ENCODE measurements at places on chromosomes 5 and 9. TPM values are rescaled to one million over a fixed set of nuclear protein-coding genes. Genes with fewer than 3 reads are reported as not detected.

DNA sequence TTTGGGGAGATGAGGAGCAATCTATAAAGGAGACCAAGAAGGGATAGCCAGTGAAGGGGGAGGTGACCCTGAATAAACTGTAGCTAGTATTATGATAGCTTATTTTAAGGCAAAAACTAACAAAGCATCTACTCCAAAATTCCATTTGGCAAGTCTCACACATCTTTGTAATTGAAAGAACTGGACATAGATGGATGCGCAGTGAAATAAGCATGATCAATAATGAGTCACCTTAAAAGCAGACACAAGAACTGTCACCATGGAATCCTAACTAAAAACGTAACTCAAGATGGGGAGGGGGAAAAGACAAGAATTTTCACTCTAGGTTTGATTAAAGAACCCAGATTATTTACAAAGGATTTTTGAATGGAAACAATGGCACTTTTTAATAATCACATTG, 164.5 kb downstream of the MED27 start:
- H3K36me3 ChIP-seq: peaks cover 4% of the 10 kb centered on the region
- H3K27me3 ChIP-seq: no peaks in the 10 kb centered on the region
- H3K4me3 ChIP-seq: no peak overlapping the region
- H3K27ac ChIP-seq: no peak overlapping the region
- no peak for DNase-seq

DNA sequence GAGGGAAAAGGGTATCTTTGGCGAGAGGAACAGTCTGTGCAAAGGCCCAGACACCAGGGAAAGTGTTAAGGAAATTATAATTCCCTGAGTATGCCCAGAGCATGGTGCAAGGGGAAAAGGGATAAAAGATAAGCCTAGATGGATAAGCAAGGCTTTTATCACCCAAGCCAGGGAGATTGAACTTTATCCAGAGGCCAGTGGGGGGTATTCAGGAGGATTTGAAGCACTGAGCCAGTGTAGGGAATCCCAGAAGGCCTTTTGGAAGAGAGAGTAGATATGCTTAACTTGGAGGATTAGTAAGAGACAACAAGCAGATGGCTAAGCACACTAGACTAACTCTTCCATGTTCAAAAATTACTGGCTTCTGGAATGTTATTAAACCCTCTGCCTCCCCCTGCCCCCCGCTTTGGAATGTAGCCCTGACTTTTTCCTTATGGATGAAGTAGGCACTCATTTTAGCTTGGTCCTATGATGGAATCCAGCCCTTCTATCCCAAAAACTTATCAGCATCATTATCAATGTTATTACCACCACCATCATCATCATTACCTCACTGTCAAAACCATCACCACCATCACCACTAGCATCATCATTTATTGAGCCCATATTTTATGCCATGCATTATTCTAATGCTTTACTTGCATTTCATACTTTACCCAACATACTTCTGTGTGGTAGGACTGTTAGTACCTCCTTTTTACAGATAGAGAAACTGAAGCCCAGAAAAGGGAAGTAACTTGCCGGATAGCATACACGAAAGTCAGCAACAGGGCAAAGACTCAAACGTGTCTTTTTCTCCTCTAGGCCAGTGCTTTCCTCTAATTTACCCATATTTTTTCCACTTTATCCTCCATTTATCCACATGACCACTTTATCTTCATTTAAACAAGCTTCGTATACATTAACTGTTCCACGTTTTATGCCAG, 237.0 kb downstream of the PAPPA start:
- H3K4me1 ChIP-seq: no peaks in the 10 kb centered on the region
- no peaks in the 10 kb centered on the region for H3K27me3 ChIP-seq
- no peaks in the 10 kb centered on the region for H3K36me3 ChIP-seq
- no peak overlapping the region for H3K27ac ChIP-seq
- no peak overlapping the region for H3K4me3 ChIP-seq

- no peaks in the 10 kb centered on the region for H3K4me1 ChIP-seq
- no peak for DNase-seq
- H3K4me3 ChIP-seq: no peak overlapping the region
- H3K27me3 ChIP-seq: no peaks in the 10 kb centered on the region
Measured at GRCh38 chr5:145723516-145723915, 111.6 kb downstream of the PRELID2 start.

Gene PITX1
- polyA plus RNA-seq: 0.09 TPM

Gene FBXO38
- 14.4 TPM for polyA plus RNA-seq

Gene OSTF1
- polyA plus RNA-seq: 58.4 TPM

DNA sequence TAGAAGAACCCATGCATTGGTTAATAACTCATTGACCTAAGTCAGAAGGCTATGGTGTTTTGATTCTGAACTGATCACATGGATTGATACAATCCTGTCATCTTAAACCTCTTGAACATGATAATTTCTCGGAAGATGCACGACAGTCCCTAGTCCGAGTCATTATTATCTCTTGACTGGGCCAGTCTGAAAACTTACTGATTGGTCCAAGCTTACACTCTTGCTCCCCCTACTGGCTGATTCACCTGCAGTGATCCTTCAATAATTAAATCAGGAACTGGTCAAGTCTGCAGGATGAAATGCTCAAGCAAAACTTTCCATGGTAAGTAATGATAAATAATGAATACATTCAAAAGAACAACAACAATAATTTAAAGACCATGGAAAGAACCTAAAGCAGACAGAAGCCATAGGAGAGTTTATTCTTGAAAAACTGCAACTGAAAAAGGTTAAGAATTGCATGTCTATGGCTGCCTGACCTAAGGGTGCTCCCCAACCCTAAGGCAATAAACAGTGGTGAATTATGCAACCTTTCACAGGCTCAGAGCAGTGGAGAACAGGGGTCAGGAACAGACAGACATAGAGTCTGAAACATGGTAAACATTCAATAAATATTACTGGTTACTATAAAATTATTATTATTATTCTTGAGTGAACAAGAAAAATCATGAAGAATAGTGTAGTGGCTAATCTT, 79.3 kb downstream of the BRINP1 start:
- H3K27ac ChIP-seq: no peak overlapping the region
- H3K4me3 ChIP-seq: no peak overlapping the region
- no peak for DNase-seq
- H3K36me3 ChIP-seq: no peaks in the 10 kb centered on the region
- no peaks in the 10 kb centered on the region for H3K27me3 ChIP-seq
- no peaks in the 10 kb centered on the region for H3K4me1 ChIP-seq

Measured in spleen (tissue), 13 donors.